ENCODE measurements at places on chromosomes 11 and 22. TPM values are rescaled to one million over a fixed set of nuclear protein-coding genes. Genes with fewer than 3 reads are reported as not detected.
A peak's percentile ranks its signal among the peaks of the same experiment; 100 is the strongest.

Gene TRIM68
- 6.3 TPM for total RNA-seq

- H3K4me1 ChIP-seq, result peaks cover 6% of the 10 kb centered on the region
- peak overlapping the region; percentile 27 for H3K4me3 ChIP-seq
- H3K27me3 ChIP-seq, result peaks cover 53% of the 10 kb centered on the region
- H3K27ac ChIP-seq, result no peak overlapping the region
These were observed 584 bp upstream of the GAL start for GRCh38 chr11:68683536-68684384.

- DNase-seq, result no peak
- no peak overlapping the region for H3K27ac ChIP-seq
- H3K36me3 ChIP-seq, result no peaks in the 10 kb centered on the region
- H3K4me1 ChIP-seq, result no peaks in the 10 kb centered on the region
- no peaks in the 10 kb centered on the region for H3K27me3 ChIP-seq
These were observed 9.7 kb downstream of the OR5AN1 start for GRCh38 chr11:59368238-59369022.

Gene PDE3B
- total RNA-seq, result 1.1 TPM

Gene RAG2
- not detected for total RNA-seq

DNA sequence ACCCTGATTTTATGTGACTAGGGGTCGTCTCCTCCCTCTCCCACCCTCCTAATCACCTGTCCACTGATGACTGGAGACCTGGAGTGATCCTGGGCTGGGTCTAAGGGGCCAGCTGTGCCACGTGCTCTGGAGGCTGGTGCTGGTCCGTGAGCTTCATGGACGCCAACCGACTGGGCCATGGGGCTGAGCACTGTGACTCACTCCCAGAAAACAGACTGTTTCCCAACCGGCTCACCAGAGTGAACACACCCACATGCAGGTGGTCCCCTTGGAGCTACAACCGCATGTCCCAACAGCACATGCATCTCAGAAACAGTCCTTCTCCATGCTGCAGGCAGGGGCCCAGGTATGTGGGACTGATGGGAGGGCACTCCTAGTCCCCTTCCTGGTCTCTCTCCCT, 14.0 kb upstream of the LMO1 start:
- no peaks in the 10 kb centered on the region for H3K27me3 ChIP-seq
- H3K36me3 ChIP-seq, result no peaks in the 10 kb centered on the region
- H3K27ac ChIP-seq, result no peak overlapping the region
- H3K4me3 ChIP-seq, result no peak overlapping the region
